ENCODE measurements at places on chromosomes 16 and 17. TPM values are rescaled to one million over a fixed set of nuclear protein-coding genes. Genes with fewer than 3 reads are reported as not detected.

DNA sequence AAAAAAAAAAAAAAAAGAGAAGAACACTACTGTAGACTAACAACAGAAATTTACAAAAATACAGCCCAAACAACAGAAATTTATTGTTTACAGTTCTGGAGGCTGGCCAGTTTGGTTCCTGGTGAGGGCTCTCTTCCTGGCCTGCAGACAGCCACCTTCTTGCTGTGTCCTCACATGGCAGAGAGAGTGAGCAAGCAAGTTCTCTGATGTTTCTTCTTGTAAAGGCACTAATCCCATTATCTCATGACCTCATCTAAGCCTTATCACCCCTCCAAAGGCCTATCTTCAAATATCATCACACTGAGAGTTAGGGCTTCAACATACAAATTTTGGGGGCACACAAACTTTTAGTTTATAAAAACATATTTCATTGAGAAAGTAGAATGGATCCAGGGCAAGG, 7.3 kb downstream of the ARSG start:
- no peak for DNase-seq

DNA sequence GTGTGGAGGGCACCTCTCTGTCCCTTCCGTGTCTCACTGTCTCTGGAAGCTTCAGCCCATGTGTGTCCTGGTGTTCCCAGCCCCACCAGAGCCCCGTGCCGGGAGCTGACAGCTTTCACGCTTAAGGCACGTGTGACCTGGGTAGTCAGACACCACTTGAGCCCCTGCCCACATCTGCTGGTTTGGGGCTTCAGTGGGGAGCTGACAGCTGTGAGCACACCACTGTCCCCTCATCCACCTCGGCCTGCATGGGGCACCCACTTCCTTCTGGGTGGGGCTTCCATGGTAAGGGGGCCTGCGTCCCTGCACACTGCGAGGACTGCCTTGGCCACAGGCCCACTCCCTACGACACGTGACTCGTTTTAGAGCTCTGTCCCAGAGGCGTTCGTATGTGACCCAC, 2.6 kb upstream of the TEDC2 start:
- DNase-seq, result no peak

DNA sequence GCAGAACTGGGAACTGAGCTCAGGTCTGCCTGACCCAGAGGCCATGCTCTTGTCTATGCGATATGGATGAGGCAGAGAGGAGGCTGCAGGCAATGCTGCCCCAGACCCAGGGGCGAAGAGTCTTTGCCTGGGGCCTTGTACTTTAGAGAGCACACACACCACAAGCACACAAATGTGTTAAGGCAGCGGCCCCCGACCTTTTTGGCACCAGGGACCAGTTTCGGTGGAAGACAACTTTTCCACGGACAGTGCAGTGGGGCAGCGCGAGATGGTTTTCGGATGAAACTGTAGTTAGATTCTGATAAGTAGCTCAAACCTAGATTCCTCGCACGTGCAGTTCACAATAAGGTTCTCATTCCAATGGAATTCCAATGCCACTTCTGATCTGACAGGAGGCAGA, 6.7 kb downstream of the MT4 start:
- no peak for DNase-seq

- no peak for DNase-seq
Observed at GRCh38 chr17:49621946-49622529, 46.4 kb downstream of the NXPH3 start.

DNA sequence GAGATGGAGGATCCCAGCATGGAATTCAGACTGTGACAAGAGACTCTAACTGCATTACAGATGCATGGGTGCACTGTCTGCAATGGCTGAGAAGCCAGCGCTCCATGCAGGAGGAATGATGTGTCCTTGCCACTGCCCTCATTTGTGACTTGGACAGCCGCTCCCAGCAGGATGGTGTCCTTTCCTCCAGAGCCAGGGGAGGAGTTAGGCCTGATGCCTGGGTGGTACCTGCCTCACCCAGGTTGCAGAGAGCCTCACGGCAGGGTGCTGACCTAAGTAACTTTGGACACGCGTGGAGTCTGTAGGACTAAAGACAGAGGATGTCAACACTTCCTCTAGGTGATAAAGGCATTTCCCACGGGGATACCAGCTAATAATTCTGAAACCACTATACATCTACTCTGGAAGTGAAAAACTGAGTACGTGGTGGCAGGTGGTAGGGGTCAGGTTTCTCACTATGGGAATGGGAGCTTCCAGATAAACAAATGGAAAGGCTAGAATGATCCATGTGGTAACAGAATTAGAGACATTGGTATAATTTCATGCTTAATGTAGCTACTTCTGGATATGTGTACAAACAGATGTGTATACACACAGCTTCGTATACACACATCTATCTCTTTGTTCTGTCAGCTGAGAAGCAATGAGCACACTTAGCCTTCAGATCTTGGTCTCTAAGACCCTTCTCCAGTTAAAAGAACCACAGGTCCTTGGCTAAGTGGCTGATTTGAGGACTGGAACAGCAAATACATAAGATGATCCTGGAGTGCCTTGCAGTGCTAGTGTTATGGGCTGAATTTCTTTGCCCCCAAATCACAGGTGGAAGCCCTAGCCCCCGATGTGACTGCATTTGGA, 13.7 kb upstream of the CSNK1D start:
- no peak for DNase-seq

- DNase-seq, result no peak
Observed at GRCh38 chr16:1244881-1245280, 4.4 kb downstream of the TPSAB1 start.

- peak; percentile 62 for DNase-seq
Observed at GRCh38 chr17:2023692-2024571, 1.2 kb downstream of the RTN4RL1 start.

GRCh38 chr16:53908731-53909130, 204.8 kb downstream of the FTO start:
- DNase-seq, result no peak

DNA sequence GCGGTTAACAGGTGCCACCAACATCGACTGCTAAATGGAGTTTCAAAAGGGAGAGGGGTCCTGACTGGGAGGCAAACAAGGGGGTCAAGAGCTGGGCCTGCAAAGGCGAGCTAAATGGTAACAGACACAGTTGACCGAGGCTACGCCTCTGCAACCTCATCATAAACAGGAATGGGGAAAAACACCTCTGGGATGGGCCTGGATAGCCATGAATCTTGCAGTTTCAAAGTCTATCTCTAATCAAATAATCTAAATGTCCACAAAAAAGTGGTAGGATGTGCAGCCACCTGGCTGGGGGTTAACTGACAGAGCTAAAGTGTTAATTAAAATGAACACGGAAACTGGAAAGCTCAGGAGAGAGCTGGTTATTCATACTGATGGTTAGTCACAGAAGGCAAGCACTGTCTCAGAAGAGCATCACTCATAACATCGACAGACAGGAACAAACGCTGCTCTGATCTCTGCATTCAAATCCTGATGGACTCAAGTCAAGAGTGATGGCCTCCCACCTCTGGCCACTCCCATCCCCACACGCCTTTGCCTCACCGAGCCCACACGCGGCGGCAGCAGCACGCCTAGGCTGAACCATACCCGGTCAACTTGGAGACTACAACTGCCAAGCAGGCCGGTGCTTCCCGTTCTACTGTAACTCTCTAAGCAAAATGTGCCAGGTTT, 56.3 kb downstream of the CREBBP start:
- no peak for DNase-seq

- no peak for DNase-seq
Observed at GRCh38 chr17:11898526-11899235, 98.6 kb downstream of the ZNF18 start.

DNA sequence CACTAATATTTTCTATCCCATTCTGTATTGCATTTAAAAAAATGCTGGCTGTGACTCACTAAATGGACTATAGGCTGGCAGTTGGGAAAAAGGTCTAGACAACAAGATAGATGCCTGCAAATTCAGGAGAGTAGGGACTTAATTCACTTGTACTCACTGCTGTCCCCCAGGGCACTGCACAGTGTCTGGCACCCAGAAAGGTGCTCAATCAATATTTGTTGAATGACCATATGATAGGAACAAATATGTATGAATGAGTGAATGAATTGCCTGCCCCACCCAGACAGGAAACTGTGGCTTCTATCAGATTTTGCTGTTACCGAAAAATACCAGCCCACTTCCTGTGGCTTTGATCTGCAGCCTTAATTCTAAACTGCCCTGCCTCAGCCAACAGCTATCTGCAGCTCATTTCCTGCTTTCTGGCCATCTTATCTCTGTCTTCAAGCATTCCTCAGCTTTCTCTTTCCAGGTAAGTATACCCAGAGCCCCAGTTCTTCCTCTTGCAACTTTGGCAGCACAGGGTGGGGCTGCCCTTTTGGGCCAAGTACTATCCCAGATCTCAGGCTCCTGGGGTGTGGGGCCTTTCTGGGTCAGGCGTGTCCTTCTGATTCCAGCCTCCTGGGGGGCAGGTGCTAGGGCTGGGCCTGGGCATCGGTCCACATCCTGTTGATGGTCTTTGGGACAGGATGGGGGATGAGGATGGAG, 15.3 kb upstream of the TNS4 start:
- no peak for DNase-seq

DNA sequence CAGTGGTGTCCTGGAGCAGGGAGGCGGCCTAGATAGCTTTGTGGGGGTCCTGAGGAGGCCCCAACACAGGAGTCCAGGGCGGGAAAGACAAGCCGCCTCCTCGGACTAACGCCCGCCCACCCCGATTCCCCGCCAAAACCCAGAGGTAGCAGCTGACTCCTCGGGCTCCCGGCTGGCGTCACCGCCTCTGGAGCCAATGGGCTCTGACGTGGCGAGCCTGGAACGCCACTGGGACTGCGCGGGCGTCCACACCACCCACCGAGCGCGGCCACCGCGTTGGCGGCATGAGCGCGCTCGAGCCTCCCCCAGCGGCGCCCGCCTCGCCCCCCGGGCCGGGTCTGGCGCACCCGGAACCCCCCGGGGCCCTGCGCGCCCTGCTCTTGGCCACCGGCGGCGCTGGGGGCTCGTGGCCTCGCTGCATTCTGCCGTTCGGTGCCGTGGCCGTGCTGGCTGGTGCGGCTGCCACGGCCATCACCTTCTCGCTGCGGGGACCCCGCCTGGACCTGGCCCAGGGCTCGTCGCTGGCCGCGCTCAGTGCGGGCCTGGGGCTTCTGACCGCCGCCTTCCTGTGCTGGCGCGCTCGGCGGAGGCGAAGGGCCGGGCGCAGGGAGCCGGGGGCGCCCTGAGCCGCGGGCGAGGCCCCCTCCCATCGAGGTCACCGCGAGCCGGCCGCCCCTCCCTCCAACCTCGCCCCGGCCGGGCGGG, 3.4 kb upstream of the NTN3 start:
- DNase-seq, result peak; percentile 88

DNA sequence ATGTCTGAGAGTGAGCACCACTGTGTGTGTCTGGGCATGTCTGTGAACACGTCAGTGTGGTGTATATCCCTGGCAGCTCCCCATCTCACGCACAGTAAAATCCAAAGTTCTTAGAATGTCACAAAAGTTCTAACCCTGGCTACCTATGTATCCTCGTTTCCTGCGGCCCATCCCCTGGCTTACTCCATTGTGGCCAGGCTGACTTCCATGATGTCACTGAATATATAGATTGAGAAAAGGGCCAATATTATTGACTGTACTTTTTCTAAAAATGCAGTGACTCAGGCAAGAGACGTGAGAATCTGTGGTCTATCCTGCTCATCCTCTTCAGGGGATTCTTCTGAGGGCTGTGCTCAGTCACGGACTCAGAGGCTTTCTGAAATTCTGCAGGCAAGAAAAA, 963 bp upstream of the METTL22 start:
- DNase-seq, result no peak

DNA sequence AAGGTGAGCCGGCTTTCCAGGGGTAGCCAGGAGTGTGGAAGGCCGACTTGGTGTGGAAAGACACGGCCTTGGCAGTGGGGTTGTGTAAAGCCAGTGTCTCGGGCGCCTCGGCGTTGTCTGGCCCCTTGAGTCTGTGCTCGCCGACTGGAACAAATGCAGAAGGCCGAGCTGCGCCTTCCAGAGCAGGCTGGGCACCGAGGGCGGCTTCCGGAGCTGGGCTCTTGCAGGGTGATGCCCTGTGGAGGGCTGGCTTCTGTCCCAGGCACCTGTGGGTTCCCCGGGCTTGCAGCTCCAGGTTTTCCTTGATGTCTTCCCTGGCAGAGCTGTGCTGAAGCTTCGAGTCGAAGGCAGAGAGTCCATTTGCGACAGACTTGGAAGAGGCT, 8.0 kb downstream of the ZNF750 start:
- DNase-seq, result no peak

DNA sequence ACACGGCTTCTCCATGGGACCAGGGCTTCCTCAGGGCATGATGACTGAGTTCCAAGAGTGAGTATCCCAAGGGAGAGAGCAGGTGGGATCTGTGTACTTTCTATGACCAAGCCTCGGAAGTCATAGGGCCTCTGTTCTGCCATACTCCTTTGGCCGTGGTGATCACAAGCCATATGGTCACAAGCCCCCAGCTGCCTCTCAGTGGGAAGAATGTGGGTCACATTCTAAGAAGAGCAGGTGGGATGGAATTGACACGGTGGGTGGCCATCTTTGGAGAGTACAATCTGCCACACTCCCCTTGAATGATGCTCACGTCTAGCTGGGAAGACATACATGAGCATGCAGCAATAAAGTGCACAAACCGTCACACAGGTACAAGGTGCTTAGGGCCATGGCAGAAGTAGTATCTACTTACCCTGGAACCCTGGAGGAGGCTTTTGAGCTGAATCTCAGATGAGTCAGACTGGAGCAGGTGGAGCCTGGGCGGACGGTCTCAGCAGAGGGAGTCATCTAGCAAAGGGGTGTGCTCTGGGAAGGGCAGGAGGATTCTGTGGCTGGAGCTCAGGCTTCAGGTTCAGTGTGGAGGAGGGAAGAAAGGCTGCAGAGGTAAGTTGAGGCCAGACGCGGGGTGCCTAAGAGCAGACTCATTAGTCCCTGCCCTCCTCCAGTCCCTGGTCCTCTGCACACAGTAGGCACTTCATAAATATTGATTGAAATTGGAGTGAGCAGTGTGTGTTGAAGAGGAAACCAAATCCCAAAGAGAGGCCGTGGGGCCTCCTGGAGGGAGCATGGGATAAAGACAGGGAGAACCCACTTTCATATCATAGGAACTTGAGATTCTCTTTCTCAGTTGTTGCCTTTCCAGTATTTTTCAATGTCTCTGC, 26.6 kb downstream of the GOSR2 start:
- peak; percentile 73 for DNase-seq

- DNase-seq, result no peak
Observed at GRCh38 chr17:1715803-1716075, 5.6 kb upstream of the TLCD2 start.

GRCh38 chr16:50835358-50836060, 93.6 kb downstream of the CYLD start:
- DNase-seq, result no peak

- DNase-seq, result no peak
Observed at GRCh38 chr17:8818047-8818446, 18.9 kb upstream of the MFSD6L start.

GRCh38 chr16:6008670-6009069, 911.1 kb upstream of the EEF2KMT start:
- DNase-seq, result no peak

- DNase-seq, result no peak
Observed at GRCh38 chr17:21358682-21359482, 17.3 kb upstream of the KCNJ12 start.

The PIK3R6 gene
- total RNA-seq, result not detected

The ANKS4B gene
- 0.02 TPM for total RNA-seq

The CTRB2 gene
- total RNA-seq, result 0.56 TPM

The PITPNC1 gene
- 2.9 TPM for total RNA-seq

The FBXW10 gene
- total RNA-seq, result 0.15 TPM

All from SJCRH30 (cell line).